ENCODE measurements at places on chromosomes 2 and 18. TPM values are rescaled to one million over a fixed set of nuclear protein-coding genes. Genes with fewer than 3 reads are reported as not detected.

COBLL1 gene
- 64.6 TPM for total RNA-seq

NCKAP5 gene
- total RNA-seq: 1.9 TPM

DNA sequence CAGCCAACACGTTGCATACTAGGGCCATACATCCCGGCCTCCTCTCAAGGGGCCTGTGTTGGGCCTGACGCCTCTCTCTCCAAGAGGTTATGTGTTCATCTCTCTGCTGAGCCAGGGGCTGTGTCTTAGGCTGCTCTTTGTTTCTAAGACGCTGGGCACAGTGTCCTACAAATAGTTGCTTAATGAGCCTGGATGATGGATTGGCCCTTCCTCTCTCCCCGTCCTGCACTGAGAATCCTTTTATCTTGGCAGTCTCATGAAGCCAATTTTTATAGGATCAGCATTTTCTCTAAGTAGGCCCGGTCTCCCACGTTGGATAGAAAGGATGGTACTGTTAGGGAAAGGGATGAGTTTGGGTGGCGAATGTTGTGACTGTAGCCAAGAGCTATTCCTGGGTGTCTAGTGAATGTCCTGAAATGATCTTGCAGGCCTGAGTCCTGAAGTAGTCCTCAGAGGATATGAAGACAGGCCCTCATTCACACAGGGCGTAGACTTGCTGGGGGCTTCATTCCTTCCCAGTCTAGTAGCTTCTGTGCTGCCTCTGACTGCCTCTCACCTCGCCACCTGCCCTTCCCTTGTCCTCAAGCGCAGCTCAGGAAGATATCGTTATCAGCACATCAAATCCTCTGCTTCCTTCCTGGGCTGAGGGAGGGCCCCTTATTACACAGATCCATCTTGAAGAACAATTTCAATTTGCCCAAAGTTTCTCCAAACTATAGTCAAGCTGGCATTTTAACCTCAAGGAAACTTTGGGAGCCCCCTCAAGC is 8.8 kb downstream of the LBH start:
- no peak for DNase-seq

FKBP7 gene
- 21.8 TPM for total RNA-seq

- DNase-seq: no peak
Observed at GRCh38 chr2:207110310-207110709, 55.4 kb downstream of the KLF7 start.

Data from thoracic aorta (tissue), 2 donors.